CD4-positive, alpha-beta T cell treated with Interleukin-17A for 4 hours (primary cell): ENCODE measurements at places on chromosomes 4 and X.

- DNase-seq: no peak
These were observed 7.0 kb upstream of the ADGRA3 start for GRCh38 chr4:22522706-22523501.

- DNase-seq: no peak
These were observed 108.1 kb upstream of the GK2 start for GRCh38 chr4:79516114-79516513.

DNA sequence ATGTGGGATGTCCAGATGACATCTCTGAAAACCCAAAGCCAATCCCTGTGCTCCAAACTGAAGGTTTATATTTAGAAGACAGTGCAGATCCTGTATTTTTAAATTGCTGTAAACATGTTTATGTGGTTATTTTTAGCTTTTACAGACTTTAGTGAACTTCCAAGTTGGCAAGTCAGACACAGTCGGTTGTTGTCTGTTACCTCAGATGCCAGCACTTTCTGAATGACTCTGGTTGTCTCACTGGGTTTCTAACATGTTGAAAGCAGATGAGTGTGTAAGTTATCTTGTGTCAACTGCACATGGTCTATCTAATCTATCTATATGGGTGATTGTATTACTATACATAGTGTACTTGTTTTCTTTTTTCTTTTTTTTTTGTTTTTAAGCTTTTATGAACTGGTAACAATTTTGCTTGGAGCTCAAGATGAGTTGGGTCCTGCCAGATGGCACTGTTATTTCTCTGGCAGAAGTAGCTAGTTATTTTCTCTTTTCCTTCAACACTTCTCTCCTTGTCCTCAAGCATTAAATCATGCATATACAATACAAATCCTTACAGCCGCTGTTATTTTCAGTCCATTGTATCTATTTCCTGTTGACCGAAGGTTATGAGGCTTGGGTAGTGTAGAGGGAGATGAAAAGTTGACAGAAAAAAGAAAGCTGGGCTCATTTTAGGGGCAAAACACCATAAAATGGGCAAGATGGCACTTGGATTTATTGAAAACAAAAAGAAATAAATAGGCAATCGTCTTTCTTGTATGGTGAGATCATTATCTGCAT lies 66.3 kb downstream of the GAB1 start:
- DNase-seq: no peak

- no peak for DNase-seq
These were observed 59.7 kb downstream of the TNIP2 start for GRCh38 chr4:2696423-2696822.

GRCh38 chrX:48703228-48703627 lies 6.7 kb downstream of the SUV39H1 start:
- DNase-seq: no peak

DNA sequence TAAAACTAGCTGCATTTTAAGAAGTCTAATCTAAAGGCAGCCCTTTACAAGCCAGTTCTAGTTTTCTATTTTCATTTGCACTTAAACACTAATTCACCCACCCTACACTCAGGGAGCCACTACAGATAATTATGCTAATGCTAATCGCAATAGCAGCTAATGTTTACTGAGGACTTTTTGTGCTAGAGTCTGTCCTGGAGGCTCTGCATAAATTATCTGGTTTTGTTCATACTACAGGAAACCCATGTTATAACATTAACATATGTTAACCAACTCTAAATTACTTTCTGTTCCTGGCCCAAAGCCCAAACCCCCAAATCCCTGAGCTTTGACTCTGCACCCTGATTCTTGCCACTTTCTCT lies 480 bp upstream of the RADX start:
- no peak for DNase-seq

DNA sequence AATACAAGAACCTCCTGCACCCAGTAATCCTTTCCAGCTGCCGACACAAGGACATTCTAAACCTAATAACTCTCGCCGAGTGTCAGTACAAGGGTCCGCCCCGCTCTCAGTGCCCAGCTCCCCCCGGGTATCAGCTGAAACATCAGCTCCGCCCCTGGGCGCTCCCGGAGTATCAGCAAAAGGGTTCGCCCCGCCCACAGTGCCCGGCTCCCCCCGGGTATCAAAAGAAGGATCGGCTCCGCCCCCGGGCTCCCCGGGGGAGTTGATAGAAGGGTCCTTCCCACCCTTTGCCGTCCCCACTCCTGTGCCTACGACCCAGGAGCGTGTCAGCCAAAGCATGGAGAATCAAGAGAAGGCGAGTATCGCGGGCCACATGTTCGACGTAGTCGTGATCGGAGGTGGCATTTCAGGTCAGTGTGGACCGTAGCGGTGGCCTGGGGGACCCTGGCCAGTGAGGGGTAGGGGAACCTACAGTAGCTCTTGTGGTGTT lies at the start of gene MAOA:
Gene MAOA (plus strand): TSS at position 295 of the 490 bp plus-strand sequence. CDS start 43 bp downstream, at position 338.
- DNase-seq: peak; percentile 67

DNA sequence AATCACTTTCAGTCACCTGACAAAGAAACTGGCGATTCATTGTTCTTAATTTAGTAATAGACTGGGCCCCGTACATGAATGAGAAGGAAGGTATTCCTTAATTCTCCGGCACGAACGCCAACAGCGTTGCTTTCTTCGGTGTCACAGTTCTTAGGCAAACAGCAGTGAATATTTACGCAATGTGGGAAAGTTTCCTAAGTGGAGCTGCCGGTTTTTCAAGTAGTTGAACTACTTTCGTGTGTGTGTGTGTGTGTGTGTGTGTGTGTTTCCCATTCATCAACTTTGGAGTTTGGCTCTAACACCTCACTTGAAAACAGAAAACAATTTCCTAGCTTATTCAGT lies 651 bp downstream of the NXT2 start:
- no peak for DNase-seq

DNA sequence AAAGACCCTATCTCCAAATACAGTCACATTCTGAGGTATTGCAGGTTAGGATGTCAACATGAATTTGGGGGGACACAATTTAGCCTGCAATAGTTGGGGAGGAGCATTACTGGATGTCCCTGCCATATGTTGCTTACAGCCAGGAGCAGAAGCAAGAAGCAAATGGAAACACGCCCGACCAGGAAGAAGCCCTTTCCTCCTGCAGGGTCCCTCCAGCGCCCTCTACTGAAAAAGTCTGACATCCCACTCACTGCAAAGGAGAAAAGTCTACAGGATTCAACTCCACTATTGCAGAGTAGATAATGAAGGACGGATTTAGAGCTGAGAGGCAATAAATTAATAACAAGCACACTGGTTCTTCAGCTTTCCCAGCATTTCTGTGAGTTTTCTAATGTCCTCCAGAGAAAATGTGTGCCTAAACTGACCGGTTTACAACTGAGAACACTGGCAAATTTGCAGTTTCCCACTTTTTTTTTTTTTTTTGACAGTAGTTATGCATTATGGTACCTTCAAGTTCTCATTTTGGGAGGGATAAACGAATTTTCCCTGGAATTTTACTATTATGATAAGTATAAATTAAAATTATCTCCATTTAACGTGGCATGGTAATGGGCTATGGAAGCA lies 31.7 kb downstream of the COQ2 start:
- DNase-seq: peak; percentile 82

DNA sequence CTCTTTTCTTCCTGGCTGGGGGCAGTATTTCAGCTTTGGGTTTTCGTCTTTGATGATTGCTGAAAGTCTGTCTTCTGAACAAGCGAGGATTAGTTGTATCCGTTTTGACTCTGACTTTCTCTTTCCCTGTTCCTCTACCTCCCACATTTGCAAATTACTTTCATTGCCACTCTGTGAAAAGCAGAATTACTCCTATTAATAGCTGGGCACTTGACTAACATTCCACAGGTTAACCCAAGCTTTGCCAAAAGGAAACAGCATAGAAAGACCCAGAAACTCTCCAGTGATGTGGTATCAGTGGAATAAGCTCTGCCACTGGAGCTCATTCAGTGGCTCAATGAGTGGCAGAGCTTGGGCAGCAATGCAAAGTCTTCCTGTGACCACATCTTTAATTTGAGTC lies 238.9 kb downstream of the PALLD start:
- DNase-seq: no peak

DNA sequence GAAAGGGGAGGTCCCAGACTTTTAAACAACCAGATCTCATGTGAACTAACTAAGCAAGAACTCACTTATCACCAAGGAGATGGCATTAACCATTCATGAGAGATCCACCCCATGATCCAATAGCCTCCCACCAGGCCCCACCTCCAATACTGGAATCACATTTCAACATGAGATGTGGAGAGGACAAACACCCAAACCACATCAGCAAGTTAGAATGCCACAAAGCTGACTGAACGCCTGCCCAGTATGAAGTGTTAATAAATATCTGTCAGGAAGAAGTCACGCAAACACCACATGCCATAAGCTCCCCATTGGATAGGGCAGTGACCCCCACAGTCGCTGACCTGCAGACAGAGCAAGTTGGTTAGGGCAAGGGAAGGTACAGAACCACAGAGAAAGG lies 14.3 kb downstream of the SLC10A6 start:
- DNase-seq: no peak

- DNase-seq: no peak
These were observed 29.3 kb downstream of the CRMP1 start for GRCh38 chr4:5863461-5864113.

DNA sequence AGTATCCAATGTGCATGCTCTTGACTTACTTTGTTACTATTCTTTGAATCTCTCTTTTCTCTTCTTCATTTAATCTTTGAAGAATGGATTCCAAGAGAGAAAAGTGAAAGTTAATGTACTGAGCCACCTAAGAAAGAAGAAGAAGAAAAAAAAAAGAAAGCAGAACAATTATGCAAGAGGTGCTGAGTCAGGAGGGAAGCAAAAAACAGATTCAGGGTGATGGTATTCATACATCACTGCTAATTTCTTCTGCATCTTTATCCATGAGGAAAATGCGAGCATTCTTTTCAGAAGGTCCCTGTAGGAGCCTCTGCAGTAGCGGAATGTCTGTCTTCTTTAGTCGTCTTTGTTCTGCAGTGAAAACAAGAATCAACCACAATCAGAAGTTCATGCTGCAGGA lies 43.9 kb downstream of the RASSF6 start:
- no peak for DNase-seq

- DNase-seq: no peak
These were observed 290.6 kb upstream of the SLIT2 start for GRCh38 chr4:19961091-19961490.

GRCh38 chr4:7132730-7133582 lies 59.4 kb upstream of the SORCS2 start:
- no peak for DNase-seq

- no peak for DNase-seq
These were observed 8.2 kb upstream of the PWWP3B start for GRCh38 chrX:106159861-106160282.
